ENCODE measurements at places on chromosomes 6 and 20.

GRCh38 chr6:3911614-3912336 is 62.6 kb downstream of the FAM50B start:
- DNase-seq: peak; percentile 95

- DNase-seq: peak; percentile 9
Measured at GRCh38 chr20:14780508-14780907, 443.1 kb upstream of the FLRT3 start.

DNA sequence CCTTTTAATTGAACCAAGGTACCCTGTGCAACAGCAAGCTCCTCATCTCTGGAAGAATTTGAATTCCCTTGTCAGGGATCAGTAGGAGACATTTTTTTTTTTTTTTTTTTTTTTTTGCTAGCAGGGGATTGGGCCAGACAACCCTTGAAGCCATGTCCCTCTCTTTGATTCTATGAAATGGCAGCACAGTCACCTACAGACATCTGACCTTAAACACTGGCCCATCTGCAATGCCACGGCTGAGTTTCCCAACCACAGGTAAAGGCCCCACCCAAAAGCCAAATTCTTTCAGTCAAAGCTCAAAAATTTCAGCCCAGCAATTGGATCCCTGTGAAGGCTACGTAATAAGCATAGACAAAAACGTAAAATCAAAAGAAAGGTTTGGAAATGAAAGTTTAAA is 94.2 kb downstream of the FYN start:
- DNase-seq: no peak

DNA sequence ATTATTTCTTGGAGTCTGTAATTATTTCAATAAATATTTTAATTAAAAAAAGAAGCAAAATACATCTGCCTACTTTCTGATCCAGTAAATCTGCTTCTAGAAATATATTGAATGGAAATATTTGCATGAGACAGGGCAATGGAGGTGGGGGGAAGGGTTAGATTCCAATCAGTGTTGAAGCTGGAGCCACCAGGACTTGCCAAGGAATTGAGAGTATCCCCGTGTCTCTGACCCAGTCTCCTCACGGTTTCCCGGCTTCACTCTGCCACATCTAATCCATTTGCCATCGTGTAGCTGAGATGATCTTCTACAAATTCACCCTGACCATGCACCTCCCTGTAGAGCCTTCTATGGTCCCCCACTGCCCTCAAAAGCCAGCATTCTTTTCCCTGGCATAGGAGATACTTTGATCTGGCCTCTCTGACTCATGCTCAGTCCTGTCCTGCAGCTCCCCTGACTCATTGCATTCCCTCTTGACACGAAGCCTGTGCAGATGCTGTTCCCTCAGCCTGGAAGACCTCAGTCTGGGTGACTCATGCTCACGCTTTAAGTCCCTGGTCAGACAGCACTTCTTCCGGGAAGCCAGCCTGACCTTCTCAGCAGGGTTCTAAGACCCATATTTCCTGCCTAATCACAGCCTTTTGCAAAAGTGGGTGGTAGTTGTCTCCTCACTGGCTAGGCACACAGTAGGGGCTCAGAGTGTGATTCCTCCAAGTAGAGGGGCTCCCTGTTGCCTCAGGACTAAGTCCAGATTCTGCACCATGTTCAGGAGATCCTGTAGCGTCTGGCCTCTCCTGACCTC is 23.0 kb upstream of the FKBP1A start:
- peak; percentile 100 for DNase-seq

GRCh38 chr6:49552596-49552995 is 2.1 kb downstream of the C6orf141 start:
- DNase-seq: peak; percentile 25

GRCh38 chr6:39225946-39226437 is 3.3 kb downstream of the KCNK5 start:
- no peak for DNase-seq
